RPMI8226 (cell line): ENCODE measurements at places on chromosomes 3 and 15.

GRCh38 chr3:194434503-194434902 is 35.4 kb upstream of the GP5 start:
- DNase-seq: no peak

DNA sequence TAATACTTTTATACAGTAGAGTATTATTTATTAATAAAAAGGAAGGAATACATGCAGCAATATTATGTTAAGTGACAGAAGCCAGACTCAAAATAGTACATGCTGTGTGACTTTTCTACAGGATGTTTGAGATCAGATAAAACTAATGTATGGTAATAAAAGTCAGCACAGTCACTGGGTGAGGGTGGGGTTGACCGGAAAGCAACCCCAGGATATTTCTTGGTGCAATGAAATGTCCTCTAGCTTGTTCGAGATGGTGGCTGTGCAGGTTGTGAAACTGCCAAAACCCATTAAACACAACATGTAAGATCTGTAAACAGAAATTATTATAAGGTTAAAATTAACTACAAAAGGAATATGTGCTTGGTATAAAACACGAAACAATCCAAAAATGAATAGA is 20.8 kb upstream of the ALDH1L1 start:
- DNase-seq: no peak

DNA sequence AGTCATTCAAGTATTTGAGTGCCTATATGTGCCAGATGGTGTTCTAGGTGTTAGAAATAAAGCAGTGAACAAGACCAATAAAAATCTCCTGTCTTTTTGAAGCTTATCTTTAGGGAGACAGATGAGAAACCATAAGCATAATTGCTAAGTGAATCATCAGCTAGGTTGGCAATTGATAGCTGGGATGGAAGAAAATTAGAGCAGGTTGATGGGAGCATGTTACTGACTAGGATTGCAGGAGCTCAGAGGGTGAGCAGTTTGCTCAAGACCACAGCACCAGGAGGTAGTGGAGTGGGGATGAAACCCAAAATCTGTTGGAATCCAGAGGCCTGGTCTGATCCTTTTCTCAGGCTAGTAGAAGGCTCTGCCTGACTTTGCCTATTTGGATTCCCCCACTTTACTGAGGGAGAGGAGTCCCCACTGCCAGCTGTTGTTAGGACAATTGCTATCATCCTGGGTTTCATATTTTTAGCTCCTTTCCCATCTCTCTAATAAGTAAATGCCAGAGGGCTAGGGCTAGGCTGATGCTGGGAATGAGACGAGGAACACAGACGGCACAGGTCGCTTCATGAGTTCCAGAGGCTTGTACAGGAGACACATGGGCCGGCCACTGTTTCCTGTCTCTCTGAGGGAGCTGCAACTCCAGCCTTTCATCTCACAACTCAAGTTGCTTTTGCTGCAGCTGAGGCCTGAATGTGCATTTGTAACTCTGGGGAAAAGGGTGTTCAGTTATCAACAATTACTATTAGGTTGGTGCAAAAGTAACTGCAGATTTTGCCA is 102.9 kb downstream of the CACNA1D start:
- no peak for DNase-seq

GRCh38 chr15:38524156-38524555 is 40.5 kb downstream of the RASGRP1 start:
- DNase-seq: no peak

DNA sequence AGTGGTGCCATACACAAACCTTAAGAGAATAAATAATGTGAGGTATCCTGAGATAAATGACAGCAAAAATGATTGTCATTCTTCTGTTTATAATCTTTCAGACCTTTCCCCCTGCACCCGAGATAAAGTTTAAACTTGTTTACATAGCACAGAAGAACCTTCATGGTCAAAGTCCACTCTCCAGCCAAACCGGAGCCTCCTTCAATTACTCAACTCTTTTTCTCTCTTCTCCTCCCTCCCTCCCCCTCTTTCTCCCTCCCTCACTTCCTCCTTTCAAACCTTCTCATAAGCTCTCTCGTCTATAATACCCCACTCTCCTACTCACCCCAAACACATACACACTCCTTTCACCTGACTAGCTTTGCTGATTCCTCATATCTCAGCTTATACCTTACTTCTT is 198.9 kb downstream of the EFHB start:
- DNase-seq: no peak

- no peak for DNase-seq
Observed at GRCh38 chr3:66858656-66859381, 139.3 kb upstream of the KBTBD8 start.

- DNase-seq: no peak
Observed at GRCh38 chr15:39714251-39714650, 68.4 kb downstream of the FSIP1 start.

- no peak for DNase-seq
Observed at GRCh38 chr15:81295486-81296121, 28.3 kb downstream of the STARD5 start.

GRCh38 chr15:73851689-73852088 is 21.7 kb upstream of the TBC1D21 start:
- peak; percentile 89 for DNase-seq

DNA sequence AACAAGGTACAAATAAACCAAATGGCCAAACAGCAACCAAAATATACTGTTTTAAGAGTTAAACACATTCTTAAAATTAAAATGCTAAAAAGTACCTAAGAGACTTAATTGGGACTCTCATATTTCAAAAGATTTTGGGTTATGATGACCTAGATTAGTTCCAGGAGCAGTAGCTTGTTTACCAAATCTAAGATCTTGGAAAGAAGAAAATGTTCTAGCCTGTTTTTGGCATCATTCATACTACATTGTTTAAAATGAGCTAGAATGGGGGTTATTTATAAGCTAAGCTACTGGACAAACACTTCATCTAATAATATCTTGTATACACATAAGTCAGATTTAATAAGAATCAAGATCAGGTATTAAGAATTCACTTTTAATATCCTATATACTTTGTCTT is 22.8 kb downstream of the ATOSA start:
- no peak for DNase-seq

DNA sequence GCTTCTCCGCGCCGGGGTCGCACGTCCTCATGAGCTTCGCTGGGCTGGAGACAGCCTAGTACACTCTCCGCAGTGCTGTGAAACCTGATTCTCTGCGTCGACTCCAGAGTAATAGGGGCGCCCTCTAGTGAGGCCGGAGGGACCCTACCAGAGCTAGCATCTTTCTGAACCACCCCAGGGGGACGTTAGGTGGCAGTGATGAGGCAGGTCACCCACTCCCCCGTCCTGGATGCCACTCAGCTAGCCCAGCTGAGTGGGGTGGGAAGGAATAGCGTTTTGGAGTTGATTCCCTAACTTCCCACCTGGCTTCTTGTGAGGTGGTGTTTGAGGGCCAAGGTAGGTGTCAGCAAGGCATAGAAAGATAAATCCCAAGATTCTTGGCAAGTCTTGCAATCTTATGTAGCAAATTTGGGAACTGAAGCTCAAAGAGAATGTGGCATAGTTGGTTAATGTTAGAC is 4.0 kb downstream of the DUOXA2 start:
- peak; percentile 80 for DNase-seq

DNA sequence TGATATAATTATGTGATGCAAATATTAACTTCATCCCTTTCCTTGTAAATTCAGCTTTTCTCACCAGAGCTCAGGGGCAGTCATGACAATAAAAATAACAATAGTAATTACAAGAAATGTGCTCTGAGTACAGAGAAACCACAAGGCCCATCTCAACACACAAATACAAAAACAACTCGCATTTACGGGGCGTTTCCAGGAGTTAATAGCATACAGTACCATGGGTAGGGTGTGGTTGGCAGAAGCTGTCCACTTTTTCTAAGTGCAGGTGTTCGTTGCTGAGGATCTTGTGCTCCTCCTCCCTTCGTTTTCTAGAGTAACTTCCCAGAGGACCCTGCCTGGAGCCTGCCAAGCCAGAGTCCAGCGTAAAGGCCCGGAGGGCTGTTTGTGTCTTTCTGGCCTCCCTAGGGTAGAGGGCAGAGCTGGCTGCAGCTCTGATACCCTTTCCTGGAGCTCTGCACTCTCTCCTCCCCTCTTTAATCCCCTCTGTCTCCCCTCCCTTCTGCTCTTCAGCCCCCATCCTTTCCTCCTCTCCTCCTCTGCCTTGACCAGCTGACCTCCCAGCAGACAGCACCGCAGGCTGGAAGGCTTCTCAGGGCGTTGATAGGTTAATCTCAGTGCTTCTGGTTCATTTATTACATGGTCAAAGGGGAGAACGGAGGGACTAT is 11.4 kb downstream of the SEMA3G start:
- DNase-seq: no peak

DNA sequence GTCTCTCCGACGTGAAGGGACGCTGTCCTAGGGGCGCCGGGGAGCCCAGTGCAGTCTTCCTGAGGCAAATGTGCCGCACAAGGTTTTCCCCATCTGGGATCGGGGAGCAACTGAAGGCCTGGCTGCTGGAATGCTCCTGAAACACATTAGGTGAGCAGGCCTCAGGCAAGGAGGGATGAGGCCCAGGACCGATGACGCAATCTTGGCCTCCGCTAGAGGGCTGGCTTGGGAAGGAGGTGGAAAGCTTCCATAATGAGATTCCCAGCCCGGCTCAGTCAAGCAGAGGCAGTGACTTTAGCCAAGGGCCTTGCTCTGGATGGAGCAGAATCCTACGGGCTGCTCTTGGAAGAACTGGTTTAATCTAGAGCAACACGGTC is 50.8 kb downstream of the CPN2 start:
- no peak for DNase-seq

GRCh38 chr15:33649217-33649933 is 318.9 kb upstream of the CHRM5 start:
- DNase-seq: no peak

- DNase-seq: no peak
Observed at GRCh38 chr3:167861649-167862048, 126.1 kb downstream of the SERPINI1 start.

DNA sequence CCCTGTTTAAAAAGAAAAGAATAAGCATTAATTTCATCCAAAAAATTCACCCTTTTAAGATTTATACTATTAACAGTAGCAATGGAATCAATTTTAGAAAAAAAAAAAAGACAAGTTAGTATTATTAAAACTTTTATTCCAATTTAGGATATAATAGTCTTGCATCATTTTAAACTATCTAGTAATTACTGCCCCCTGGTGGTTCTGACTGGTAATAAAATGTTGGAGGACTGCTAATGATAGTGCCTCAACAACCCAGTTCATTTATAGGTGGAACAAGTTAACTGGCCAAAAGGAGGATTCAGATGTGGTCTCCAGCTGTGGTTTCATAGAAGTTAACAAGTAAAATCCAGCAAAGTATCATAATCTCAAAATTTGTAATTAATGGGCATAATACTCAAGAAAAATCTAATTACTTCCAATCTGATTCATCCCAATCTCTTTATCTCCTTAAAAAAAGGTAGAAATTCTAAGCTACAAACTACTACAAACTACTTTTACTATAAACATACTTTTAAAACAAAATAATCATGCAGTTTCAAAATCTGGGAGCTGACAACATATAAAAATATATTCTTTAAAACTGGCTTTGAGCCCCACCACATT is 30.7 kb upstream of the WDR49 start:
- DNase-seq: peak; percentile 89

GRCh38 chr15:75900577-75900976 is 3.1 kb upstream of the FBXO22 start:
- DNase-seq: no peak

GRCh38 chr15:74234598-74234875 is 1.6 kb upstream of the CCDC33 start:
- no peak for DNase-seq

DNA sequence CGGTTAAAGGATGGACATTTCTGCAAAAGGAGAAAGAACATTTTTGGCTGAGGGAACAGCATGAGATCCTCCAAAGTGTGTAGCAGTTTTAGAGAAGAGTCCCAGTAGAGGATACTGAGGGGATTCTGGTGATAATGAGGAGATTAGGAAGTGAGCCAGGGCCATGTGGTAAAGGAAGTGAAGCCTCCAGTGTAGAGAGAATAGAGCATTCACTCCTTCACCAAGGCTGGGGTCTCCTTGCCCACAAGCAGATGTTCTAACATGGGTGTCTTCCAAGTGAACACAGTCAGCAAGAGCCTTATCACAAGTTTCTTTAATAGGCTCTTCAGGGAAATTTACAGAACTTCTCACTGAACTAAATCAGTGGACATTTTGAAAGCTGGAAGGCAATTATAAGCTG is 173.7 kb downstream of the SSR3 start:
- no peak for DNase-seq

- no peak for DNase-seq
Observed at GRCh38 chr3:183808355-183808754, 17.0 kb downstream of the MAP6D1 start.

GRCh38 chr3:173402656-173403055 is 5.1 kb downstream of the NLGN1 start:
- no peak for DNase-seq

DNA sequence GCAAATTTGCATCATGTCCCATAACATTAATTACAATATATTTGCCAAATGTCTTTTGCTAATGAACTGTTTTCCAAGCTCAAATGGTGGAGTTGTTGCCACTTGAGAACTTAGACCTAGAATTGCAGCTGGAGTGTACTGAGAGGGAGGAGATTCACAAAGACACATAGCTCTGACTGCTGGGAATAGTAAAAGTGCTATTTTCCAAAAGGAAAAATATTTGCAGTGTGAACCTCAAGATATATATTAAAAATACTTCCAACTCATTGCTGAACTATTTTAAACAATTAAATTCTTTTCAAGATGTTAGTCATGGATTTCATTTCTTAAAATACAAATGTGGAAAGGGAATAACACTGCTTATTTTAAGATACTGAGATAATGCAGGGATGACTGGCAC is 666.8 kb upstream of the ARPP21 start:
- no peak for DNase-seq

DNA sequence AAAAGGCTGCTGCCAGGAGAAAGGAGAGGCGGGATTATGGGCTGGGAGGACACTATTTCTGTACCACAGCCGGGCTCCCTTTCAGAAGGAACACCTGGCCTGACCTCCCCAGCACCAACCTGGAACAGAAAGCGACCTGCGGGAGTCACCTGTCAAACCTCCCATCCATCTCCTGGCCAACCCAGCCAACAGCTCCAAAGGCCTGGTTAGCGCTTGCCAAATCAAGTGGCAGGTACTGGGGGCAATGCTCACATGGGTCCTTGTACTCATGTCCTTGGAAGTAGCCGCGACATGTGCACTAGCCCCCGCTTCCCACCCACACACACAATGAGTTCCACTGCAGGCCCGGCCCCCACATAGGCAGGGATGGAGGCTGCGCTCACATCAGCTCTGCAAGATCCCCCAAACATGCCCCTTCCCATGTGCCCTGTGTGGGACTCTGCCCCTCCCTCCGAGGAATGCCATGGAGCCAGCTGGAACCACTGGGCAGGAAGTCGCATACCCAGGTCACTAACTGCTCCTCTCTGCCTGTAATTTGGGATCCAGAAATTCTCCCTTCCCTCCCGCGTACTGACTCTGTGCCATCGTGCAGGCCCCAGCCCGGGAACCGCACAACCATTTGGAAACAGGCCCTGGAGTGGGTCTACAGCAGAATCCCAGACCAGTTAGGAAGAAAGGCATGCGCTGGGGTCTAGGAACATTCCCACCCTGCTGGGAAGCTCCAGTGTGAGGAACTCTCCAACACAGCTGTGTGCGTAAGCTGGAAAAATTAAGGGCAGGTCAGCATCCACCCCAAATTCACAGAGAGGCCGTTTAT is 98.9 kb downstream of the LRIG1 start:
- no peak for DNase-seq
